ENCODE measurements at places on chromosomes 1 and 21.

DNA sequence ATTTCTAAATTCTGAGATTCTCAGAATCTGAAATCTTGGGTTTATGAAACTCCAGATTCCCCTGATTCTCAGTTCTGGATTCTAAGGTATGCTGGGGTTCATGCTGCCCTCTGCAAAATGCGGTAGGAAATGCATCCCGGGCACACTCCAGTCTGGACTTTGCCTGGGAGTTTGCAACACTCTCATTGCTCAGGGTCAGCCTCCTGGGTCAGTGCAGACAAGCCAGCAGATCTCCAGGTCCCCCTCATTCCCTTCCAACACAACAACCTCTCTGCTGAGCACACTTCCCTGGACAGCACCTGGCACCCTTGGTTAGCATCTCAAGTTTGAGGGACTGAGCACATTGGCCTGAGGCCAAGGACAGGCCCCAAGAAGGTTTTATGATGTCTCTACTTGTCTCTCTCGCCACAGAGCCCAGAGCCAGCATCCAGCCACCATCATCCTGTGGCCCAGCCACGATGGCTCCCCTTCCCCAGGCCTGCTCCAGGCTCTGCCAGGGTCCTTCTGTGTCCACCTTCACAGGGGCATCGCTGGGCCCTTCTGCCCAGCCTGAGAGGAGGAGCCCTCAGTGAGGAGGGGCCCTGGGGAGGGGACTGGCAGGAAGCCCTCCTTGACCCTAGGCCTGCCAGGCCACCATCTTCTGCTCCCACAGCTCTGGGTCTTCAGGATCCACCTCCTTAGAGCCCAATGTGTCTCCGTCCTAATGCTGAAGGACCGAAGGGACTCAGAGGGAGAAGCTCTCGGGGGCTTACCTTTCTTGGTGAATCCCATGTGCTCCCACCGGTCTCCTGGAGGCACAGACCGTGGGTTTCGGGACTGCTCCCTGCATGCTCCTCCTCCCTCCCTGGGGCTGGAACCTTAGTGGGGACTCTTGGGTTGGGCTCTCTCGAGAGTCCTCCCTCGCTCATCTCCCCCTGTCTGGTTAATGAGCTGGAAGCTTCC is 550.7 kb downstream of the PTPRU start:
- no peak for DNase-seq

- no peak for DNase-seq
Observed at GRCh38 chr1:36164361-36164760, 8.4 kb downstream of the MAP7D1 start.

- DNase-seq, result no peak
Observed at GRCh38 chr1:53639251-53639763, 99.7 kb downstream of the GLIS1 start.

DNA sequence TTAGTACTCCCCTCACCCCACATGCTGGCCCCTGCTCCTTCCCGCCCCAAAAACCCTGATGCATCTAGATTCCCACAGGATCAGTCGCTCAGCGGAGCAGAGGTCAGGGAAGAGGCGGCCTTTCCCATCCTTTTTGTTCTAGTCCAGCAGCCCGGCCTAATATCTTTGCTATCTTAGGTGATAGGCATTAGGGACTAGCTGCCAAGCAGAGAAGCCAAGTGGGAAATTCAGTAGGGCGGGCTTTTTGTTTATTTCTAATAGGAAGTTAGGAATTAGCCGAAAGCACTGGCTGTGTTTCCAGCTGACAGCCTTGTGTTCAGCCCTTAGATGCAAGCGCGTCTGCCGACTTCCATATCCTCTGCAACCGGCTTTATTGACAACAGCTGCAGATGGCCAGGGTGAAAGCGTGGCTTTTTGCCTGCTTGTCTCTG is 59.0 kb upstream of the BCAR3 start:
- no peak for DNase-seq

GRCh38 chr1:82901118-82901517 is 1097.8 kb downstream of the TTLL7 start:
- DNase-seq, result no peak

GRCh38 chr1:68970571-68970970 is 473.7 kb upstream of the DEPDC1 start:
- no peak for DNase-seq

Measured in activated T-cell treated with anti-CD3 and anti-CD28 coated beads, Interleukin-2, amount 50 U/mL, for 24 hours (primary cell).